ENCODE measurements at places on chromosomes 2 and 18.
A peak's percentile ranks its signal among the peaks of the same experiment; 100 is the strongest.

- DNase-seq = no peak
Measured at GRCh38 chr2:237276716-237277490, 137.1 kb downstream of the COL6A3 start.

DNA sequence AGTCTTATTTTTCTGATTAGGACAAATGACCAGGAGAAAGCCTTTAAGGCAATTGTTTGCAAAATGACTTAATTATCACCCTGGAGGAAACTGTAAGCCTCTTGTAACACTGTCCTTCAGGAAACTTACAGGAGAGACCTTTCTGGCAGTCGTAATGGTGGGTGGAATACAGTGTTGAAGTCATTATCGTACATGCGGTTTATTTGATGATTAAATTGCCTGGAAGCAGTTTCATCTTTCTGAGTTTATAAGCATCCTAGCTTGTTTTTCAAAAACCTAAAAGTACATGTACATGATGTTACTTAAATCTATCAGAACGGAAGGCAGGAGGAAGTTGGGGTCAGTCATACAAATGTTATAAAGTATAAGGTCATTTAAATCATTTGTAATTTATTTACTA lies 86.2 kb upstream of the RAB27B start:
- no peak for DNase-seq

DNA sequence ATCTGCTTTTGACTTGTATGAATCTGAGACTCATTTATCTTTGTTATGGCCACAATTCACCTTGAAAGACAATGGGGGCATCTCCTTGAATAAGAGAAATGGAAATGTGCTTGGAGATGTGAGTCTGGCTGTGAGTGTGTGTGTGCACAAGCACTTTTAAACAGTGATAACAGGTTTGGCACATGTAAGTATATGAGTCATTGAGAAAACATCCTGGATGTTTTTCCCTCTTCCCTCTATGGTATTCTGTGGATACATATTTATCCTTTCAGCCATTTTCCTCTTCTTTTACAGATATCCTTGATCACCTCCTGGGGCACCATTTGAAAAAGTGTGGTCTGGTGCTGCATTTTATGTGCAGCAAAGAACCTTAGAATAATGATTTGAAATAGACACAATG lies 317.3 kb upstream of the THUMPD2 start:
- no peak for DNase-seq

DNA sequence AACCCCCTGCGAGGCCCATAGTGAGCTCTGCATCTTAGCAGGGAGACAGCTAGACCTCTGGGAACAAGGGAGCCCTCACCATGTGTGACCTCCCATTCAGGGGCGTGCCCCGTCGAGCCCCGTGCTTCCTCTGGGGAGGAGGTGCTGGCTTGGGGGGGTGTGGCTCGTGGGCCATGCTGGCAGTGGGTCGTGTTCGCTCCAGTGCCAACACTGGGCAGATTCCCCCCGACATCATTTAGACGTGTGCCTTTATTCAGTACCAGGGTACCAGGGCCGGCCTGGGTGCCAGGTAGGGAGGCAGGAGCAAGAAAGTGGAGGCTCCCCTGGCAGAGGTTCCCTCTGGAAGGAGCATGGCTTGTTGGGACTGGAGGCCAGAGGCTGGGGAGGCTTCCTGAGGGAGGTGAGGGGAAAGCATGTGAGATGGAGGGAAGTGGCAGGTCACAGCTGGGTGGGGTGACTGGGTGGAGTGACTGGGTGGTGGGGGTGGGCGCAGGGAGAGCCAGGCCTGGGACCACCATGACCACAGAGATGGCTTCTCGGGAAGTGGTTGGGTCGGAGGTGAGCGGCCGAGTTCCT lies 15.2 kb downstream of the GPC1 start:
- no peak for DNase-seq

- DNase-seq = no peak
Measured at GRCh38 chr18:53147472-53147871, 807.5 kb downstream of the DCC start.

- no peak for DNase-seq
Measured at GRCh38 chr2:228688007-228688645, 506.6 kb upstream of the SPHKAP start.

DNA sequence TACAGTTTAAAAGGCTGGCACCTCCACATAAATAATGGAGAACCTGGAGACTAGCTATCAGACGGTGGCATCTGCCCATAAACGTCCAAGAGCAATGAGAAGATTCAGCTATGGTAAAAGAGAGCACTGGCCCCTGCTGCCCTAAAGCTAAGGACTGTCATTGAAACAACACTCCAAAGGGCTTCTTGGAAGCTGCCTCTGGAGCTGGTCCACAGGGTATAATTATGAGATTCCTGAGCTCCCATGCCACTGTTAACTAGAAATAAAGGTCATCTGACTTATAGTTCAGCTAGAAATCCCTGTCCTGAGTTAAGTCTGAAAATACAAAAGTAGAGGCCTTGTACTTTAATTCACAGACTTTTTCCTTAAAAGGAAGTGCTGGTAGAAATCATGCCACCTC lies 39.9 kb upstream of the RBMS1 start:
- DNase-seq = no peak

- DNase-seq = no peak
Measured at GRCh38 chr2:99572373-99573164, 82.8 kb upstream of the REV1 start.

- DNase-seq = no peak
Measured at GRCh38 chr2:144237830-144238627, 281.9 kb downstream of the ZEB2 start.

DNA sequence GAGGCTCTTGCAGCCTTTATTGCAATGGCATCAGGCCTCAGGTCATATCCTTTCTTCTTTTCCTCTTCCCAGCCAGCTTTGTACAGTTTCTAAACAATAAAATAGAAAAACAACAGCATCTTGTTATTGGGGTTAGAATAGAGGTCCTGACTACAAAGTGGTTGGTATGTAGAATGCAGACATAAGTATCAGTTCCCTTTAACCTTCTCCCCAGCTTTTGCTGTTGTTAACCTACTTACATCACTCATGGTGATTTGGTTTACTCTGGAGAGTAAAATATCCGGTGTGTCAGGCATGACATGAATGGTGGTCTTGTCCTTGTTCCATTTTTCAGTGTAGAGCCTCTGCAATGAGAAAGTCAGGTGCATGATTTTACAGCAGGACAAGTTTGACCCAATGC lies 69.8 kb downstream of the NEB start:
- DNase-seq = no peak

DNA sequence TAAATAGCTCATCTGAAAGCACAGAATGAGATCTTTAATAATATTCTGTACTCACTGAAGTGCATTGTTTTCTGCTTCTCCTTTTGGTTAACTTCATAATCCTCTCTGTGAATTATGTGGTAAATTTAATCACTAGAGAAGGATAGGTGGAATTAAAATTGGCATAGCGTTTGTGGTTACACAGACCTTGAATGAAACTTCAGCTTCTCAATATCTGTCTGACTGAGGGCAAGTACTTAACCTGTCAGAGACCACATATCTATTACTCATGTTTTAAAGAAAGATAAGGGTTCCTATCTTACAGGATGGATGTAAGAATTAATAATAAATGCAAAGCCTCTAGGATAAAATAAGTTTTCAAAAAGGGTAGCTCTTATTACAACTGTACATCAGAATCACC lies 861.8 kb downstream of the TRIB2 start:
- DNase-seq = no peak

DNA sequence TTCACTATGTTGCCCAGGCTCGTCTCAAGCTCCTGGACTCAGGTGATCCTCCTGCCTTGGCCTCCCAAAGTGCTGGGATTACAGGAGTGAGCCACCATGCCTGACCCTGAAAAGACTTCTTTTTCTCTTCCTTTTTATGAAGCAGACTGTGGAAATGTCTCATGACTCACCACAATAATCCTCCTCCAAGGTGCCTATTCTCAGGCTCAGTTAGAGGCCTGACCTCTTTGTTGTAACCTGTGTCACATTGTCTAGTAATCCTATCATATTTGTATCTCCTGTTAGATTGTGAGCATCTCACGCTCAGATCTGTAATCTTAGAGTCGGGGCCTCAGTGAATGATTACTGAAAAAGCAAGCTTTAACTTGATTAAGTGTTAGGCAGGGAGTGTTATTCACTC lies 18.3 kb upstream of the TAF4B start:
- no peak for DNase-seq

GRCh38 chr2:205543937-205544702 lies 138.2 kb upstream of the NRP2 start:
- DNase-seq = no peak

- no peak for DNase-seq
Measured at GRCh38 chr18:65093346-65093745, 657.5 kb upstream of the CDH7 start.

DNA sequence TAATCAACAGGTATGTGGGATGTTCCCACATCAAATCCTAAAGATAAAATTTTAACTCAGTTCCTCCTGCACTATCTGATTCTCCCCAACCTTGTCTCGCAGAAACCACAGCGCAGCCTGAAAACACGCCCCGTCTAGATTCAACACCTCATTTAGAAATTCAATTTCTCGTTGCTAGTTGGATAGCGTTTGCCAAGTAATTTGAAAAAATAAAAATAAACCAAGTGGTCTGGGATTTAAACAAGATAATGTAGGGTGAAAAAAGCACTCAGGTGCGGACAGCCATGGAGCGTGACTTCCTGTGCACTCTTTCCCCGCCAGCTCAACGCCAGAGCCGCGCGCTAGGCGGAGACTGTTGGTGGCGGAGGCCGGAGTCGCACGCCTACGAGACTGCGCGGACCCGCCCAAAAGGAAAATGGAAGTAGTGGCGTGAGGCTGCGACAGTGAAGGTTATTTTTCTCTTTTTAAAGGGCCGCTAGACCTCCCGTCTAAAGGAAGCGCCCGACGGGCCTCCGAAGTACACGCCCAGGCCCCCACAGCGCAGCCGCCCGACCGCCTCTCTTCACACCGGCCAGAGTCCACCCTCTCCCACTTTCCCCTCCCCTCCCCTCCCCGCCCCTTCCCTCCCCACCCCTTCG lies 615 bp upstream of the CCNT2 start:
- DNase-seq = peak; percentile 95

DNA sequence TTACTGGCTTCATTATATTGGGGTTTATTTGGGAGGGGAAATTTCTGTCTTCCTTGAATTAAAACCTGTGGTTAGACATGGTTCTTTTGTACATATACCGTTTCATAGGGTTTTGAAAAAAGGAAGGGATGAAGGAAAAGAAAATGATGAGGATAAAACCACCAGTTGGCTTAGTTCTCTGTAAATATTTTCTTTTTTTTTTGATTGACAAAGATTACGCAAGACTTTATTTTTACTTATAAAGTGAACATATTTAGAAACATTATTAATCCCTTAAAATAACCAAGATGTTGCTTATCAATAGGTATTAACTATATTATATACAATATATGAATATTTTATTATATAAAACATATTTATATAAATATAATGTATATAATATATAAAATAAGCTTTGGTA lies 45.1 kb upstream of the TUBA3E start:
- no peak for DNase-seq

GRCh38 chr2:161343235-161343634 lies 35.0 kb downstream of the PSMD14 start:
- no peak for DNase-seq

- DNase-seq = no peak
Measured at GRCh38 chr2:170073288-170073687, 104.7 kb upstream of the MYO3B start.

DNA sequence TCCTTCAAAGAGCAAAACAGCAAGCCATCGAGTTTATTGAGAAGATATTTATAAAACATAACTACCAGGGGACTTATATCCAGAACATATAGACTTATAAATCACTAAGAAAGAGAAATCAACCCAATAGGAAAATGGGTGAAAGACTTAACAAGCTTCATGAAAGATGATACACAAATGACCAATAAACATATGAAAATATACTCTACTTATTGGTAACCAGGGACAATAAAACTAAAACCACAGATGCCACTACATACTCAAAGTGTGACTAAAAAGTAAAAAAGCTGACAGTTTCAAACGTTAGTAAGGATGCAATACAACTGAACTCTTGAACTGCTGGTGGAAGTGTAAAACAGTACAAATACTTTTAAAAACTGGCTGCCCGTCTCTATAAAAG lies 154.3 kb downstream of the TMEM163 start:
- no peak for DNase-seq

GRCh38 chr2:102030855-102031527 lies 39.2 kb downstream of the IL1R2 start:
- no peak for DNase-seq

DNA sequence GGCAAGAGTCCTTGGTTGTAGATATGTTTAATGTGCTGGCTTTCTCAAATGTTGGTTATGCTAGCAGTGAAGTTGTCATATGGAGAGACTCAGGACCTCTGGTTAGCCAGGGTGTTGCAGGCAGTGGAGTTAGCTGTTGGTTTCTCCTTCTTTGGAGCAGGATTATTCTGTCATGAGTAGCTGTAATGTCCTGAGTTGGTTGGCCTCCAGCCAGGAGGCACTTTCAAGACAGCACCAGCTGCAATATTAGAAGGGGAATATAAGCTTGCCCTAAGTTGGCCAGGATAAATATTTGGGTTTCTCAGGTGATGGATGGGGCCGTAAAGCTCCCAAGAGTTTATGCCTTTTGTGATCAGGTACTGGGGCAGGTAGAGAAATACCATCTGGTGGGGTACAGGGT lies 65.5 kb downstream of the MSTN start:
- DNase-seq = no peak

DNA sequence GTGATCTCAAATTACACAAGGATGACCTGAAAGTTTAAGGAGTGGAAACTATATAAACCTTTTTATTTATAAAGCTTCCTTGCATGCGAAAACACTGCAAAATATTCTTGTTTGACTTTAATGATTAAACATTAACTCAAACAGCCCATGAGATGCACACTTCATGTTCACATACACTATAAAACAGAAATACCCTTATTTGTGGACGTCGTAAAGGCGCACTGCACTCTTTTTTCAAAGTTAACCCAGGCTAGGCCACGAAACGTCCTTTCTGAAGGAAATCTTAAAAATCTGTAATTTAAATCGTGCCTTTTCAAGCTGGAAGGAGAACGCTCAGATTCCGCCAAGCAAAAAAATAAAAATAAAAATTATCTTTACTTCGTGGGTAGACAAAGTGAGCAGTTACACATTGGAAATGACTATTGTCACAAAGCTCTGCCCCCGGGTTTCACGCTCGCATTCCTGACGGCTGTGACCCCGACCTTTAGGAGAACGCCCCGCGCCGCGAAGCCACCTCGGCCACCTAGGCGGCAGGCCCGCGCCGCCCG lies 728 bp downstream of the FAM168B start:
- DNase-seq = no peak

DNA sequence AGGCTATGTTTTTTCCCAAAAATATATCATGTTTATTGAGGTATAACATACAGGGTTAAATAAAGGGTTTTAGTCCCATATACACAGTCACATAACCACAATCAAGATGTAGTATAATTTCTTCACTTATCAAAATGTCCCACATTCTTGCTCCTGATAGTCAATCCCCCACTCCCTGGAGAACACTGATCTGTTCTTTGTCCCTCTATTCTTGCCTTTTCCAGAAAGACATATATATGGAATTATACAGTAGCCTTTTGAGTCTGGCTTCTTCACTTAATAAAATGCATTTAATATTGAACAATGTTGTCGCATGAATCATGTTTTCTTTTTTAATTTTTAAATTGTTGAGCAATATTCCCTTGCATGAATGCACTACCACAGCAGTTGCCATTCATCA lies 1059.7 kb downstream of the TSN start:
- DNase-seq = no peak

- no peak for DNase-seq
Measured at GRCh38 chr2:201580486-201580885, 62.8 kb downstream of the TMEM237 start.
